ENCODE measurements at places on chromosomes 12 and 14. TPM values are rescaled to one million over a fixed set of nuclear protein-coding genes. Genes with fewer than 3 reads are reported as not detected.

Gene TOMM20L
- not detected for total RNA-seq

DNA sequence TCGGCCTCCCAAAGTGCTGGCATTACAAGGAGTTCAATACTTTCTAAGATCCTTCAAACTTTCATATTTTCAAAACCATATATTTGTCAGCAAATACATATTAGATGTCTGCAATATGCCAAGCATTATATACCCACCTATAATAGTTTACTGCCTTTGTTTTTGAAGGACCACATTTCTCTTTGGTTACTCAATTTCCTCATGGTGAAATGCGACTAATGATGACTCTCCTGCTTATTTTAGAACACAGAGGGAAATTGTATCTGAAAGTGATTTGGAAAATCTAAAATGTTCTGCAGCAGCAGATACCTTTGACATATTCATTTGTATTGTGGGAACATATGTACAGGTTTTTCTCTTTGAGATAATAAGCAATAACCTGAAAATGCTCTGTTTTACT is 2.7 kb upstream of the CNTN1 start:
- DNase-seq: peak; percentile 2

DNA sequence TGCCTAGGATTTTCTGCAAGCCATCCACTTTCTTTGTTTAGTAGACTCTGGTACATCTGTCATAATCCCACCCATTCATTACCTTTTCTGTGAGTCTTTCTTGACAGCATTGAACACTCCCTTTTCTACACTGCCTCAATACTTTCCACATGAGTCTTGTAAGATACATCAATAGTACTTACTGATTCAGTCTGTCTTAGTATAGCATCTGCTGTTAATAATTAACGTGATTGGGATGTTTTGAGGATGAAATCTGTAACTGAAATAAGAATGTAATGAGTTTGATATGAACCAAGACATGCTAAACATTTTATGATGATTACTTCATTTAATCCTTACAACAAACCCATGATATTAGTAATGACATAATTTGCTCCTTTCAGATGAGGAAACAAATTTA is 196.2 kb upstream of the FOXG1 start:
- no peak for DNase-seq

DNA sequence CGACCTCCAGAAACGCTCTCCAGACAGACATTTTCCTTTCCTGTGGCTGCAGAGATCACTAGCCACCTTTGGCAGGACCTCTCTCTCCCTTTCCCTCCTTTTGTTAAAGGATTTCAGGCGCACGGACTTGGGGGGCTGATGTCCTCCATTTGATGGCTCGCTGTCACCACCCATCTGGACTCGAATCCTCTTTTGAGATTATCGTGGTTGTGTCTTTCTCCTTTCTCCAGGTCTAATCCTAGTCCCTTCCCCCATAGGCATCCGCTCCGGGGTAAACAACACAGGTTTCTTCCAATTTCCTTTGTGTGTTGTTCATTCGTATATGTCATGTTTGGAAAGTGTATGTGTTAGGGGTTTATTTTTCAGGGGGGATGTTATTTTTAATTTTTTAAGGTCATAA is 56.7 kb upstream of the SLC24A4 start:
- no peak for DNase-seq

DNA sequence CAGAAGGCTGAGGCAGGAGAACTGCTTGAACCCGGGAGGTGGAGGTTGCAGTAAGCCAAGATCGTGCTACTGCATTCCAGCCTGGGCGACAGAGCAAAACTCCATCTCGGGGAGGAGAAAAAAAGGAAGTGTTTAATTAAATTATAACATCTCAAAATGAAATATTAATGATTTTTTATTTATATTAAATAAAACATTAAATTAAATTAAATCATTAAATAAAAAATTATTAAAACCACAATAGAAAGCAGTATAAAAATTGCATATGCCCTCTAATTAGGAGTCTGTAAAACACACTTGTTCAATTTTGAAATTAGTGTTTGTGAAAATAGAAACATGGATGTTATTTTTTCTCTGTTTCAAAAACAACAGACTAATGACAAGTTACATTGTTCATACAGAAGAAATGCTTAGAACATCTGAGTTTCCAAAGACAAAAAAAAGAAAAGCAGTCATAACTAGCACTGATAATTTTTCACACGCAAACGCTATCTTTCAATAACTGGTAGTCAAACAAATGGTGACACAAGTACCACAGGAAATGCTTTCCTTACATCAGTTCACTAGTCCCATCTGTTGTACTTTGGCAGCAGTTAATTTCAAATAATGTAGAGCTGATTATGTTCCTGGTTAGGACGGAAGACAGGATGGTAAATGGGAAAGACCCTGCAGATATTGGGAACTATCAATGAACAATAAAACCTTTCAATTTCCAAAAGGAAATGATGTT is 54.9 kb downstream of the HECTD4 start:
- DNase-seq: no peak

Gene CLEC4D
- total RNA-seq: not detected

DNA sequence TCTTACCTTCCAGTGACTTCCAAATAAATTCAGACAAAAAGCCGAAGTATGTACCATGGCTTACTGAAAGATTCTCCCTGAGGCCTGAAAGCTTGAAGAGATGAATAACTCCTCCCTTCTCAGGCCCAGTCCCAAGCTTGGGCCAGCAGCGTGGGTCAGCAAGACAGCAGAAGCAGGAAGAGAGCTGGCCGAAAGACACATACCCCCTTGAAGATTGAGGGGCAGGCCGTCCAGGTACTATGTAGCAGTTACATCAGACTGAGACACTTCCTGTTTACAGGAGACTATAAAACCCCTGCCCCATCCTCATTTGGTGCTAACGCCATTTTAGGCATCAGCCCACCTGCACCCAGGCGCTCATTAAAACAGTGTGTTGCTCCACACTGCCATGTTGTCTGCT is 15.0 kb downstream of the NDUFA12 start:
- no peak for DNase-seq

Gene MIP
- total RNA-seq: not detected

Gene MMP14
- total RNA-seq: 530 TPM

- DNase-seq: no peak
Measured at GRCh38 chr12:2409656-2410265, 357.0 kb downstream of the CACNA1C start.

GRCh38 chr14:49306152-49306751 is 279.9 kb downstream of the RPS29 start:
- peak; percentile 46 for DNase-seq

GRCh38 chr12:29155079-29155478 is 6.0 kb downstream of the FAR2 start:
- no peak for DNase-seq

- no peak for DNase-seq
Measured at GRCh38 chr12:110636516-110636915, 22.6 kb downstream of the TCTN1 start.

Gene MEG3
- not detected for total RNA-seq

DNA sequence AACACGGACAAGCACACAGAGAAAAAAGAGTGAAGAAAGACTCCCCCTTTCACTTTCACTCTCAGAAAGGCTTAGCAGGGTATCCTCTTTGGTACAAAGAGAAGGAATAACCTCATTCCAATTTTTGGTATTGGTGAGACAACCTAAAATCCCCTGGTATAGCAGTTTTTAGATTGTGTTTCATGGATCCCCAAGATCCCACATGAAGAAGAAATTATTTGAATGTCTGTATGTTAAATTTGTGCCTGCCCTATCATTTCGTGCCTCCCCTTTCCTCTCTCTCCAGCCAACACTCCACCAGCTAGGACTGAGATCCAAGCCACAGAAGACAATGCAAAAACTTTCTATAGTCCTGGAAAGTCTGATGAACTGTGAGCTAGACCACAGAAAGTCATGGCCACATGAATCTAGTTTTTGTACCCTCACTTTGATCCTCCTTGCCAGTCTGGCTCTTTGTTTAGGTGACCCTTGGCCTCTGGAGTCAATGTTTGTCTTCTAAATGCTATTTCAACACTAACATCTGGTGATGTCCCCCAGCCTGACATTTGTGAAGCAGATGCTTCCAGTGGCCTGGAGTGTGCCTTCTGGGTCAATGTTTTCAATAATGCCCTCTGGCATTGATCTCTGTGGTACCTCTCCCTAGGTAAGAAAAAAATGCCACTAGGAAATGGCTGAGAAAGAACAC is 181.9 kb upstream of the BMP4 start:
- no peak for DNase-seq

DNA sequence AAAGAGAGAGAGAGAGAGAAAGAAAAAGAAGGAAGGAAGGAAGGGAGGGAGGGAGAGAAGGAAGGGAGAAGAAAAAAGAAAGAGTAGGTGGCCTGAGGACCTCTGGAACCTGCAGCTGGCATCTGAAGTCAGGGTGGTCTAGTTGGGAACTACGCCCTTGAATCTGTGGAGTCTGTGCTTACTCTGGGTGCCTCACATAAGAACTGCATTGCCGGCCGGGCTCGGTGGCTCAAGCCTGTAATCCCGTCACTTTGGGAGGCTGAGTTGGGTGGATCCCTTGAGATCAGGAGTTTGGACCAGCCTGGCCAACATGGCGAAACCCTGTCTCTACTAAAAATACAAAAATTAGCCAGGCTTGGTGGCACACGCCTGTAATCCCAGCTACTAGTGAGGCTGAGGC is 10.0 kb upstream of the NRDE2 start:
- no peak for DNase-seq

Gene SMIM41
- total RNA-seq: not detected

DNA sequence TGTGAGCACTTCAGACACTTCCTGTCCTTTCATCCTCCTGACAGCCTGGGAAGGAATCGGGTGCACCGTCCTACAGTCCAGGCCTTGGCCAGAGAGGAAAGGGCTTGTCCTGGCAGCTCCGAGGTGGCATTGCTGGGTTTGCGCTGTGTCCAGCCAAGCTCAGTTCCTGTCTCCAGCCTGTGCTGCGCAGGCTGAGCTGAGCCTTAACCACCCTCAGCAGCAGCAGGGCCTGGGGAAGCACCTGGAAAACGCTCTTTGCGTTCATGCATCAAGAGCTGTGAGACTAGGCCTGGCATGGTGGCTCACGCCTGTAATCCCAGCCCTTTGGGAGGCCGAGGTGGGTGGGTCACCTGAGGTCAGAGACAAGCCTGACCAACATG is 33.7 kb upstream of the EML1 start:
- no peak for DNase-seq

- DNase-seq: no peak
Measured at GRCh38 chr14:31283578-31284252, 76.1 kb upstream of the HECTD1 start.

DNA sequence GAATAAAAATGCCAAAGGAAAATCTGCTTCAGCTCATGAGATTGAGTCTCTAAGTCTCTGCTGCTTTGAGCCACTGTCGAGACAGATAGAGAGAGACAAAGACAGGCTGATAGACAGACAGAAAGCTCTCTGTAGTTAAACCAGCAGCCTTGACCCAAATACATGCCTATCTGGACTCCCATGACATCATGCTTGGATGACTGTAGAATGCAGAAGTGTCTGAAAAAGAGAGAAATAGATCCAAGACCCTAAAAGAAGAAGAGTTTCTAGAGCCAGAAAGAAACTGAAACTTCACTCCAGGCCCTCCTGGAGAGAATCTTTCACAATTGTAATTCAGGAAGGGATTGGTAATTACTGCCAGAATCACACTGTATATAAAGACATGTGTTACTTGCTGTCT is 122.6 kb upstream of the PLXNC1 start:
- DNase-seq: no peak

DNA sequence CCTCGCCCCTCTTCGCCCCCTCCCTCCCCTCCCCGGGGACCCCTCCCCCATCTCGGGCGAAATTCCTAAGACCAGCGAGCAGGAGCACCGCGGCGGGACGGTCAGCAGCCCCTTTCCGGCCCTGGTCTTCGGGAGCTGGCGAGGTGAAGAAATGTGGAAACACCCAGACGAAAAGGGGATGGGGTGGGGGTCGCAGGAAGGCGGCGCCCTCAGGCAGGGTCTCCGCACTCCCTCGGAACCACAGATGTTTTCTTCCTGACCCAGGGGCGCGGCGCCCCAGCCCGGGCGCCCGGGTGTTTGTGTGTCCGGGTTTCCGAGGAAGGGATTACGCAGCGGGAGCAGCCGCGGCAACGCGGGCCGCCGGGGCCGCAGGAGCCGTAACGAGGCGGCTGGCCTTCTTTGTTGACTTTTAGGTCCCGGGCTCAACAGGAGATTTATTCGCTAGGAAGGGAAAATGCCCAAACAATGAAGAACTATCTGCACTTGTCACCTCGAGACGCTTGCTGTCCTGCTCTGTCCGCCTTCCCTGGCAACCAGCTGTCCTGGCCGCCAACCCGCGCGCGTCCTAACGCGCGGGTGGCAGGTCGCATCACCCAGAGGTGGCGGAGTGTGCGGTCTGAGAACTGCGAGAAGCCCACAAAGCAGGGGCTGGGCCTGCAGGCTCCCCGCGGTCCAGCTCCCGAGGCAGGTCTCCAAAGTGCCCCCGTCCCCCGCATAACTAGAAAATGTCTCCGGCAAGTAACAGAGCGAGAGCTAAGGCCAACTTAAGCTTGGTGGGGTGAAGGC is 7.0 kb downstream of the FOXA1 start:
- DNase-seq: no peak

DNA sequence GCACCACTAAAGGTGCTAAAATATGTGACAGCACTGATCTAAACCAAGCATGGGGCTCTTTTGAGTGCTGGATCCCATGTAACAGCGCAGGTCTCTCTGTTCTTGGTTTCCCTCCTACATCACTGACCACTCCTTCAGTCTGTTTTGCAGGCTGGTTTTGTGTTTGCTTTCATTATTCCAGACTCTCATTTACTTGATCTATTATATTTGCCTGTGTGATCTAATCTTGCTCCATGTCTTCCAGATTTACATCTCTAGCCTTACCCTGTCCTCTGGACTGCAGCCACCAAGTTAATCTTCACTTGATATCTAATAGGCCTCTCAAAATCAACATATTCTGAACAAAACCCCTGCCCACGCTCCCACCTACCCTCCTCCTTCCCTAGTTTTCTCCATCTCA is 8.6 kb downstream of the GLIPR1 start:
- DNase-seq: no peak
